ENCODE measurements at places on chromosomes 4 and X.

DNA sequence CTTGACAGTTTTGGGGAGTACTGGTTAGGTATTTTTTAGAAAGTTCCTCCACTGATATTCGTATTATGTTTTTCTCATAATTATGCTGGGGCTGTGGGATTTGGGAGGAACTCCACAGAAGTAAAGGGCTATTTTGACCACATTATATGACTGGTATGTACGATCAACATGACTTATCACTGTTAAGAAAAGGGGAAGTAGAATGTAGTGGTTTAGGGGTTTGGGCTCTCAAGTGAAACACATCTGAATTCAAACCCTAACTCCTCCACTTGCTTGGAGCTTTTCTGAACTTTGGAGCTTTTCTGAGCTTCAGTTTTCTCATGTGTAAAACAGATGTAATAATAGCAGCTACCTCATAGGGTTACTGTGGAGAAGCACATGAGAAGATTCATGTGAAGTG is 96.4 kb upstream of the C1GALT1C1 start:
- DNase-seq = no peak

DNA sequence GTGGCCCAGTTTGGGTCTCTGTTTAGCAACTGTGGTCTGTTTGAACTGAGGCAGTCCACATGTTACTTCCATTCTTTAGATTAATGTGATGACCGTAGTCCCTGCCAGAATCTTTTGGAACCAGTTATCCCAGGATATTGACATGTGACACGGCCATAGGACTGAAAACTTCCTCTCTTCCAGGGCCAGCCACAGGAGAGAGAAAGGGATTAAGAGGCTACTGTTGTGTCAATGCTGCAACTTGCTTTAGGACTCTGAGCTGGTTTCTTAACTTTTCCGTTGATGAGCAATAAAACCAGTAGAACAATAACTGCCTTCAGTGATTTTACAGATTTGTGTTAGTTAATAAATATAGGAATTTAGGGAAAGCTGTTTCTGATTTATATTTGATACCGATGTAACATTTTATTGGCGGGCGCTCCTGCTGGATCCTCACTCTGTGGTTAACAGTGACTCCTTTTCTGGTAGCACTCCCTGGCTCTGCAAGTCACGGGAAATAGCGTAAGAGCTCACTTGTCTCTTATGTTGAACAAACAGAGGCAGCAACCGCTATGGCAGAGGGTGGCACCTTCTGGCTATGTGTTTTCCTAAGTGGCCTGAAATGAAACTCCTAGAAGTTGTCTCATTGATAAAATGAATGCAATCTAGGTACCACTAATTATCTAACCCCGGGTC is 2.5 kb downstream of the TENM3 start:
- DNase-seq = no peak

DNA sequence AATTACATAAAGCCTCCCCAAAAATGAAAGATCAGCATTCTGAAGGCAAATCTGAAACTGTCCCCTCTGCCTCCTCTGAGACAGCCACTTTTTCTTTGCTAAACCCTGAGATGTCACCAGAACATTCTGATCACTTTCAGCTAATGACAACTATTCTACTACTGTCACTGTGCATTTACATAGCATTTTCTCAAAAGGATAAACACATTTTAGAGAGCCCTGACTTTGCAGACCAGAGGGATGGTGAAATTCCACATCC is 72.1 kb downstream of the GATB start:
- DNase-seq = no peak

- DNase-seq = no peak
These were observed 3.7 kb upstream of the PHOX2B start for GRCh38 chr4:41752081-41752836.

DNA sequence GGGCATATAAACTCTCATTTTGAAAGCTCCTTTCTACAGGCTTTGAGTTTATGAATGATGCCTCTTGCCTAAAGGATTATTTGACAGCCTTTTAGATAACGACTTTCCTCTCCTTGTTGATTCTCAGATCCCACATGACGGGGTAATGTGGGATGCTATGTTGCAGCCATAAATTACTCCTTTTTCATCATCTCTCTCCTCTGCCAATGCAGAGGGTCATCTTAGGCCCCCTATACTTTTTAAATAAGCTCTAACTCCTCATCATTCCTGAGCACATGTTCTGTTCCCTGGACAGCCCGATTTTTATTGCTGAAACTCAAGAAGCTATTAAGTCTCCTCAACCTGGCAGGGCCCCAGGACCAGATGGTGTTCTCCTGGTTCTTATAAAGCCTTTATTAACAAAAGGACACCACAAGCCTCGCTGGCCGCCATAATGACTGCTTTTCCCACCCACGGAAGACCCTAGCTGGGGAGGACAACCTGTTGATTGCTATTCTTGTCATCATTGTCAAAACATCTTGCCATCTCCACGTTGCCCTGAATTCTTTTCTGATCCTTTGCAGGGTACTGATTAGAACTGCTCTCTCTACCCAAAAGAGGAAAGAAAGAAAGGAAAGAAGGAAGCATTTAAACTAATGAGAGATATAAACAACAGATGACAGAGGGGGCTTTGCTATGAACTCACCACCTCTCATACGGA is 150.7 kb downstream of the DHX15 start:
- DNase-seq = no peak

DNA sequence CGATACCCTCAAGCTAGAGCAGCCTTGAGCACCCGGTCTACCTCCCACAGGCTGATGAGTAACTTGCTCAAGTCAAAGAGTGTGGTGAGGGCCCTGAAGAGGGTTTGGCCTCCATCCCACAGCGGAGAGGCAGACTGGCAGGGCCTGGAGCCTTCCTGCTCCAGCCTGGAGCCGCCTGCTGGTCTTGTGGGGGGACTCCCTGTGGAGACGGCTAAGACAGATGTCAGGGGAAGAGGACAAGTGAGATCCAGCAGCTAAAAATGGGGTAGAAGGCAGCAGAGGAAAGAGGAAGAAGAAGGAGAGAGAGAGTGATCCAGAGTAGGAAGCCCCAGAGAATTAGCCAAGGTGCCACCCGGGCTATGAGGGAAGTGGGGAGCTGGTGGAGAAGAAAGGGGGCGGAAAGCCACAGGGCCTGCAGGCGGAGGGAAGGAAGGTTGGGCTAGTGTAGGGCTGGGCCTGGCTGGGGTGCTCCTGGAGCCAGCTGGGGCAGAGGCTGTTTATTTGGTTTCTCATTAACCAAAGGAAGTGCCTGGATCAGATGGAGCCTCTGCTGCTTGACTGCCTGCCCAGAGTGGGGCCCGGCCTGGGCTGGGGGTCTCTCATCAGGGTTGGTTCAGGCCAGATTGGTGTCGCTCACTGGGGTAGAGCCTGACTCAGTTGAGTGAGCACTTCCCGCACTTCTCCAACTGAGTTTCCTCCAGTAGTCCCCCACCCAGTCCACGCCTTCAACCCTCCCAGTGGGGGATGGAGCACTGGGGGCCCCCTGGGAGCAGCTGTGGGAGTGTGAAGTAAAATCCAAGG is 14.2 kb downstream of the EFNB1 start:
- no peak for DNase-seq

GRCh38 chrX:107742700-107743191 is 32.8 kb downstream of the TSC22D3 start:
- DNase-seq = no peak

- no peak for DNase-seq
These were observed 43.7 kb upstream of the XK start for GRCh38 chrX:37641859-37642258.

DNA sequence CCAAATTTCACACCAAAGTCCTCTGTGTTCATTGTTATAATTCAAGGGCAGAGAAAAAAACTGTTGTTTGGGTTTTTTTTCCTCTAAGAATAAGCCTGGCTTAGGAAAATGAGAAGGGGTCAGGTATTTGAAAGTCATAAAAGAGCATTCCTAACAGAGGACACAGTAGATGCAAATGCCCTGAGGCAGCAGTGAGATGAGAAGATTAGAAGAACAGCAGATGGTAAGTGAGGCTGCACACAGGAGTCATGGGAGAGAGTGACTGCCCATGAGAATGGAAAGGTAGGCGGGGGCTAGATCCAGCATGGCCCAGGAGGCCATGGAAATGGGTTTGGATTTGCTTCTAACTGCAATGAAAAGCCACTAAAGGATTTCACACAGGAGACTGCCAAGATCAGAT is 107.5 kb upstream of the RBPJ start:
- DNase-seq = no peak

DNA sequence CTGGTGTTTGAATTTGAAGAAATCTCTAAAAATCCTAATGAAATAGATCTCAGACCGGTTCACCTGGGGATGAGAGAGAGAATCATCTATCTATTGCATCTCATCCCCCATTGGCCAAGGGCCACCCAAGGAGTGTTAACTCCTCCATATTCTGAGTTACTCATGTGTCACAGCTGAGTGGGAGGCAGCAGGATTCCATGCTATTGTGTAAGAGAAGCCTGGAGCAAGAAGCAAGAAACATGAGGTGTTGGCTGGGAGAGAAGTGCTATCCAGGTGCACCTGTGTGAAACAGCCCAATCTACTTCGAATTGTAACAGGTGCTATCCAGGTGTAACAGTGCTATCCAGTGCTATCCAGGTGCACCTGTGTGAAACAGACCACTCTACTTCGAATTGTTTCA is 150.3 kb upstream of the MAOA start:
- DNase-seq = no peak

DNA sequence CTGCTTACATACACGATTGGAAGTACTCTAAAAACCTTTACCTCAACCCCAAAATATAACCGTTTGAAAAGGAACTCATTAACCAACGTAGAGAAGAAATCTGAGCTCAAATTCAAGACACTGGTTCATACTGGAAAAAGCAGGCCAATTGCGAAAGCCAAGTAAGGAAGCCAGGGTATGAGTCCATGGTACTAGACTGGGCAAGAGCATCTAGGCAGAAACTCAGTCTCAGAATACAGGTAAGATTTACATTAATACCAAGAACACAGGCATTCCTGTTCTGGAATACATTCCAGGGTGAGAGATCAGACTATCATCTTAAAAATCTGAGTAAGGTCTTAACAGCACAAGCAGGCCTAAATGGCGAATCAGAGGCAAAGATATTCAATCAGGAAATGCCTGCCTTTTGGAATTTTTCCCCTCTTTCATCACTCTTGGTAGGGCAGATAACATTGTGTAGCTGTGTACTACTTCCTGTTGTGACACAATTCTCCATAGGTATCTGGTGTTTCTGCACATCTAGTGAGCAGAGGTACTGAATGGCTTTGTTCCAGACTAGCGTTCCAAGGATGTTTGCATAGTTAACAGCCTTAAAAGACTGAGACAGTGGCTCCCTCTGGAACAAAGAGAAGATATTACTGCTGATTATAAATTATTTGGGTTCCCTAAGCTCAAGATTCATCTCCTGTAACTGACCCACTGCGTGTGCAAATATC is 311.3 kb downstream of the PCDH19 start:
- DNase-seq = no peak

All from activated T-cell treated with anti-CD3 and anti-CD28 coated beads for 4 hours (primary cell).